Adrenal gland (tissue), 19 donors: ENCODE measurements at places on chromosomes 16 and 17. TPM values are rescaled to one million over a fixed set of nuclear protein-coding genes. Genes with fewer than 3 reads are reported as not detected.

DNA sequence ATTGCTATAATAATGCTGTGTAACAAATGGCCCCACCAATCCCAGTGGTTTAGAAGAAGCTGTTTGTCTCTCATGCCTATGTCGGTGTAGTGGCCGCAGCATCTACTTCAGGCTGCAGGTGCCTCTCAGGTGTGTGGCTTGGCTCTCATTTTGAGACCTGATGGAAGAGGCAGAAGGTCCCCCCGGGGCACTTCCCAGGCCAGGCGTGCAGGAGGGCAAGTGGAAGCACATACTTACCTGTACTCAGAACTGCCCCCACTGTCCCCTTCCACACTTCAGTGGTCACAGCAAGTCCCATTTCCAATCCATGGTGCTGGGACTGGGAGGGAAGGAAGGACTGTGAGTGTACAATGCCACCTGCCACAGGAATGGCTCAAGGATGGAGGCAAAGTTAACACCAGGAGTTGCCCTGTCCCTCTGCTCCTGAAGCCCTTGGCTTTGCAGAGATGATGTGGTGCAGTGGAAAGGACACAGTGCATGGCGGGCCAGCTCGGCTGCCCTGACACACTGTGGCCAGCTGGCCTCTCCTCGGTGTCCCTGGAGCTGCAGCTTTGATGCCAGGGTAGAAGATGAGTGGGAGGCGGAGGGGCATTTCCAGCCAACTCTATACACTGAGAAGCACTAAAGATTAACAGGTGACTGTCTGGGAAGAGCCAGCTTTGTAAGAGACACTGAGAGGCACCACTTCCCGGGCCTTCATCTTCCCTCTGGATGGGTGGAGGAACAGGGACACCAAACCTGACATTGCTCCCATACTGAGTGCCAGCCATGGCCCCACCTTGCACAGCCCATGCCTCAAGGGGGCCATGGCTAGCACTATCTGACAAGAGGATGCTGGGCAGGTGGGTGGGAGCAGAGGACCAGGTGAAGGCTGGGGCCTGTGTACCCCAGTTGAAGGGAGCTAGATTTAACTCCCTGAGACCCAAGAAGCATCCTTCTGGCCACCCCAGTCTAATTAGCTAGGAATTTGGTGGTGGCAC lies 105.9 kb downstream of the METRNL start:
- no peaks in the 10 kb centered on the region for H3K4me1 ChIP-seq
- H3K4me3 ChIP-seq: no peak overlapping the region
- DNase-seq: no peak
- no peaks in the 10 kb centered on the region for H3K36me3 ChIP-seq
- H3K27me3 ChIP-seq: no peaks in the 10 kb centered on the region

DNA sequence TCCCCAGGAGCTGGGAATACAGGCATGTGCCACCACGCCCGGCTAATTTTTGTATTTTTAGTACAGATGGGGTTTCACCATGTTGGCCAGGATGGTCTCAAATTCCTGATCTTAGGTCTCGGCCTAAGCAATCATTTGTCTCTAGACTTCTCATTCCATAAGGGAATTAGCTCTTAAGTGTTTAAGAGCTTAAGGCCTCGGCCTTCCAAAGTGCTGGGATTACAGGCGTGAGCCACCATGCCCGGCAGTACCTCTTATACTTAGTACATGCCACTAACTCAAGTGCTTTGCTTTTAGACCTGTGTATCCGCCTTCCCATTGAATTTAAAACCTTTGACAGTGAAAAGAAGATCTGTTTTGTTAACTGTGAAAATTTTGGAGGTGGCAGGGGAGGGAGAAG lies 16.6 kb upstream of the IL21R start:
- no peak overlapping the region for H3K4me3 ChIP-seq
- H3K36me3 ChIP-seq: no peaks in the 10 kb centered on the region
- no peak overlapping the region for H3K27ac ChIP-seq
- no peak for DNase-seq
- no peaks in the 10 kb centered on the region for H3K4me1 ChIP-seq

DNA sequence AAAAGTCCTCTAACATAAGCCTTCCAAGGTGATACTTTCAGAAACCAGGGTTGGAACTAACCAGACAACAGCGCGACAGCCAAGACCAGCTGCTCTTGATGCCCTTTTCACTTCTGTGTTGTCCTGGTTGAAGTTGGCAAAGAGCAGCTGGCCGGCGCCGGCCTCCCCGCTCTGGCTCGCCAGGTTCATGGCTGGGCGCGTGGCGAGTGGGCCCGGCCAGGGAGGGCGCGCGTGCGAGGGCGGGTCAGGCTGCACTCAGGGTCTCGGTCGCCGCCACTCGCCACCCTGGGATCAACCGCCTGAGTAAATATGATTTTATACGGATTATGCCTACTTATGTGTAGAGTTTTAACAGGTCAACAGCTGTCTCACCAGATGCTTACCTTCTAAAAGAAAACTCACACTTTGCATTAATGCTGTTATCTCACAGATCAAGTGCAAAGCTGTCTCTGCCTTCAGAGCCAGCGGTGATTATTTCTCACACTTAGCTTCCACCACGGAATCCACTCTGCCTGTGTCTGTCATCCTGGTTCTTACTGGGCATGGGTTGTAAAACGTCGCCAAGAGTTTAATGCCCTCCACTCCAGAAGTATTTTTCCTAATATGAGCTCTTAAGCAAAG lies 13.5 kb downstream of the KCTD2 start:
- H3K27ac ChIP-seq: no peak overlapping the region
- no peak for DNase-seq
- H3K27me3 ChIP-seq: no peaks in the 10 kb centered on the region
- H3K4me1 ChIP-seq: no peaks in the 10 kb centered on the region

DNA sequence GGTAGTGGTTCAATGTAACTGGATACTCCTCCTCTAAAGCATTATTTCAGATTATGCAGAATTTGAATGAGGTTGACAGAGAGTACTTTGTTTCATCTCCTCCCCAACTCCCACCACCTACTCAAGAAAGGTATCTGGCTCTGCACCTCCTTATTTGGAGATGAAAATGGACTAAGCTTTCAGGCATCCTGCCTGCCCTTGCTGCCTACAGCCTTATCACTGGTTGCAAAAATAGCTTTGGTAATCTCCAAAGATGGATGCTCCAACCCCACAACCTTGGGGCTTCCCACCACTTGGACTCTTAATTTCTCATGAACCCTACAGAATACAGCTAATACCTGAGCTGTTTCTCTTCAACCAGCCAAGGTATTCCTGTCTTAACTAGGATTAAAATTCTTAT lies 45.3 kb upstream of the CORO6 start:
- DNase-seq: no peak
- H3K27me3 ChIP-seq: no peaks in the 10 kb centered on the region
- no peaks in the 10 kb centered on the region for H3K36me3 ChIP-seq
- H3K4me1 ChIP-seq: no peaks in the 10 kb centered on the region
- no peak overlapping the region for H3K4me3 ChIP-seq

DNA sequence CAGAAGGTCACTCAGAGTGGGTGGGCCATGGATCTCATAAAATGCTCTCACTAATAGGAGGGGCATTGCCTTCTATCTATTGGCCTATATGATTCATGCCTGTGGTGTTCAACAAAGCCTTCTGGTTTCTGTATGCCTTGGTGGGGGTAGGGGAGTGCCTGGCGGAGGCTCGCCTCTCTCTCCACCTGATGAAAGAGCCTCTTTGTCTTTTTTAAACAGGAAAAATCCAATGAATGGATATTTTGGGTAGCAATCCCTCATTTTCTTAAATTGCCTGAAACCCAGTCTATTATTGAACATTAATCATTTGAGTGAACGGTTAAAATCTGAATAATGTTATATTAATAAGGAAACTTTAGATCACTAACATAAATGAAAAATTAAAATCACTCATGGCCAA lies 90.6 kb downstream of the TOX3 start:
- H3K4me1 ChIP-seq: no peaks in the 10 kb centered on the region
- no peak for DNase-seq
- H3K27ac ChIP-seq: no peak overlapping the region

GRCh38 chr17:81865733-81866439 lies 5.3 kb downstream of the ARHGDIA start:
- no peak for DNase-seq
- H3K27ac ChIP-seq: peak overlapping the region; percentile 100
- no peaks in the 10 kb centered on the region for H3K27me3 ChIP-seq
- peaks cover 25% of the 10 kb centered on the region for H3K36me3 ChIP-seq
- H3K4me1 ChIP-seq: peaks cover 28% of the 10 kb centered on the region

DNA sequence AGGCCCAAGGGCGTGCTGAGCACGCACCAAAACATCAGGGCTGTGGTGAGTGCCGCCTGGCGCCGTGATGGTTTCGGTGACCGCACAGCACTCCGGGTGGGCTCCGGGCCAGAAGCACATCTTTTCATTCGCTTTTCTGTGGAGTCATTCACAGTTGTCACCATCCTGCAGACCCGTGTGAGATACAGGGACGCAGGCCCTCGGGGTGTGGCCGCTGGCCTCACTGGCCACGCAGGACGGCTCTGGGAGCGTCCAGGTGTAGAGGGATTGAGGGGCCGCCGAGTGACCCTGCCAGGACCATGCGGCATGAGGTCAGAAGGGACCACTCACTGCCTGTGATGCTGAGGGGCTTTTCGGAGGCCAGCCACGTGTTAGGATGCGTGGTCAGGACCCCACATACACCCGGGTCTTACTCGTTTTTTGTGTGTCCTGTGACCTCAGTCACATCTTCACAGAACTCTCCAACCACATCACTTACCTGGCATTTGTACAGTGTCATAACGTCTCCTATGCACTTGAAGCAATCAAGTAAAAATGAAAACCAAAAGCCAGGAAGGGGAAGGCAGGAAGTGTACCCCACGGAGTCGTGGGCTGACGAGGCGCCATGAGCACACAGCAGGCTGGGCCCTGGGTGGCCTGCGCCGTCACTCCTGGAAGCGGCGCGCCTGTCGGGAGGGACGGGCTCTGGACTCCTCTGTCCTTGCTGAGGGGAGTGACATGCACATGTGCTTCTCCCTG lies 7.8 kb downstream of the ACSF3 start:
- no peaks in the 10 kb centered on the region for H3K27me3 ChIP-seq
- no peak overlapping the region for H3K4me3 ChIP-seq
- no peak overlapping the region for H3K27ac ChIP-seq
- peaks cover 9% of the 10 kb centered on the region for H3K4me1 ChIP-seq

The CCL1 gene
- not detected for total RNA-seq

The QRICH2 gene
- total RNA-seq: 1.5 TPM

- no peaks in the 10 kb centered on the region for H3K27me3 ChIP-seq
- H3K4me1 ChIP-seq: peaks cover 30% of the 10 kb centered on the region
- peak overlapping the region; percentile 82 for H3K27ac ChIP-seq
- no peaks in the 10 kb centered on the region for H3K36me3 ChIP-seq
- H3K4me3 ChIP-seq: no peak overlapping the region
Observed at GRCh38 chr17:64728041-64728695, 66.1 kb upstream of the SMURF2 start.

The LDHD gene
- total RNA-seq: 15.9 TPM

GRCh38 chr17:38743556-38744171 lies 4.5 kb downstream of the PCGF2 start:
- H3K36me3 ChIP-seq: no peaks in the 10 kb centered on the region
- H3K27me3 ChIP-seq: no peaks in the 10 kb centered on the region
- H3K4me3 ChIP-seq: no peak overlapping the region
- peaks cover 23% of the 10 kb centered on the region for H3K4me1 ChIP-seq
- H3K27ac ChIP-seq: no peak overlapping the region

DNA sequence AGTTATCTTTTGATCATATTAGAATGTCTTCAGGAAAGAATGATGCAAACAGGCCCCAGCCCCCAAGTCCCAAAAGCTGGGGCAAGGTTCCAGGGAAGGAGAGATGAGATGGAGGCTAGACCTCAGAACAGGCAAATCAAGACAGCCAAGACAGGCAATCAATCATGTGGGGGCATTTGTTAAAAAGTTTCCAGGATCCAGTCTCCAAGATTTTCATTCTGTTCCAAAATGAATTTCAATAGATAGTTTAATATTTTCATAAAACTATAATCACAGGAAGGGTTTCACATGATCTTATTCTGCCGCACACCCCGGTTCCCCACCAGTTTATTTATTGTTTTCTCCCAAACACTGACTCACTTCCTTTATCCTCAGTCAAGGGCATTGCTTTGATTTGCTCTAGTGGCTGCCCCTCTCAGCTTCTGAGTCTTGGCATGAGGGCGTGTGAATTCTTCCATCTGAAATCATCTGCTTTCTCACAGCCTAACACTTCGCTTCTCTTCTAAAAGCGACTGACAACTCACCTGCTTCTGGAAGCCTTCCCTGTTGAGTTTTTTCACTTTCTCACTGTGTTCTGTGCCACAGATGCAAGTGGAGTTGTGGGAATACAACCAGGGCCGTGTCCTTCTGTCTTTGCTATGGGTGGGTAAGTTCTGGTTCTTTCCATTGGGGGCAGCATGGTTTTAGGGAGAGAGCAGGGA lies 12.2 kb upstream of the TERF2 start:
- peak; percentile 75 for DNase-seq
- peaks cover 30% of the 10 kb centered on the region for H3K4me1 ChIP-seq
- no peaks in the 10 kb centered on the region for H3K27me3 ChIP-seq
- H3K27ac ChIP-seq: peak overlapping the region; percentile 72

The MYO15A gene
- total RNA-seq: 0.84 TPM

DNA sequence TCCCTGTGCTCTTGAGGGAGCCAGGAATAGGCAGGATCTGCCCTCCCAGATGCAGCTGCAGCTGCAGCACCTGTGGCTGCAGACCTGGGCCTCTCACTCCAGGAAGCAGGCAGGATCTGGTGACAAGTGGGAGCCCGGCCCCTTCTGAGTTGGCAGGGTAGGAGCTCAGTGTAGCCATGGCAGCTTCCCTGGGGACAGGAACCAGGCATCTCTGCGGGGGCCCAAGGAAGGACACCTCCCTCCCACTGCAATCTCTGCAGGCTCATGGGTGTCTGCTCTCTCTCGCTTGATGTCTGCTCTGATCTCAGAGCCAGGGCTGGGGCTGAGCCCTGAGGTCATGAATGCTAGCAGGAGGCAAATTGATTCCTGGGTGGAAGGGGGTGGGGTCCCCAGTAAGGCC lies 592.5 kb upstream of the CA10 start:
- no peaks in the 10 kb centered on the region for H3K4me1 ChIP-seq
- H3K36me3 ChIP-seq: no peaks in the 10 kb centered on the region
- H3K27ac ChIP-seq: no peak overlapping the region

- H3K27me3 ChIP-seq: peaks cover 20% of the 10 kb centered on the region
- no peak within 1 kb of the TSS for H3K4me3 ChIP-seq
- no peak for DNase-seq
- no peaks in the 10 kb centered on the region for H3K36me3 ChIP-seq
- peaks cover 16% of the 10 kb centered on the region for H3K4me1 ChIP-seq
Observed at GRCh38 chr16:15856901-15857698, at the start of gene MYH11. Gene MYH11 (minus strand): TSS chr16:15857028. CDS start chr16:15838252, 18,776 bp downstream.

GRCh38 chr17:59172436-59173004 lies 17.0 kb downstream of the PRR11 start:
- H3K36me3 ChIP-seq: no peaks in the 10 kb centered on the region
- no peak overlapping the region for H3K27ac ChIP-seq
- H3K4me1 ChIP-seq: no peaks in the 10 kb centered on the region

The KRTAP1-5 gene
- not detected for total RNA-seq

The PEX12 gene
- 9.7 TPM for total RNA-seq

The SP2 gene
- 20.8 TPM for total RNA-seq

DNA sequence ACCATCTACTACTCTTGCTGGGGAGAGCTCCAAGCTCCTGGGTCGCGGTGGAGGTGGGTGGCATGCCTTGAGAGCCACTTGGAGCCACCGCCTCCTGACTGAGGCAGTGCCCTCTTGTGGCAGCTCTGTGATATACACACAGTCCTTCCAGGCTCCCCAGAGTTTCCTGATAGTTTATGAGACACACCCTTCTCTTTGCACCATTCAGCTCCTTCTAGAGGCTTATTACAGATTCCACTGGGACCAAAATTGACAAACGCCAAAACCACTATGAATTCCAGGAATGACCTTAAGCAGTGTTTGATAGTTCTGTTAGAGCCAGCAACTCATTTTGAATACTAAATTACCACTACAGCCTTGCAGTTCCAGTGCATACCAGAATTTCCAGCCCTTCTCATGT lies 170.1 kb upstream of the CDH13 start:
- H3K36me3 ChIP-seq: no peaks in the 10 kb centered on the region
- no peaks in the 10 kb centered on the region for H3K27me3 ChIP-seq
- no peaks in the 10 kb centered on the region for H3K4me1 ChIP-seq
- H3K27ac ChIP-seq: no peak overlapping the region
- no peak overlapping the region for H3K4me3 ChIP-seq

The C17orf50 gene
- total RNA-seq: not detected
